ENCODE measurements at places on chromosomes 3 and 15.

DNA sequence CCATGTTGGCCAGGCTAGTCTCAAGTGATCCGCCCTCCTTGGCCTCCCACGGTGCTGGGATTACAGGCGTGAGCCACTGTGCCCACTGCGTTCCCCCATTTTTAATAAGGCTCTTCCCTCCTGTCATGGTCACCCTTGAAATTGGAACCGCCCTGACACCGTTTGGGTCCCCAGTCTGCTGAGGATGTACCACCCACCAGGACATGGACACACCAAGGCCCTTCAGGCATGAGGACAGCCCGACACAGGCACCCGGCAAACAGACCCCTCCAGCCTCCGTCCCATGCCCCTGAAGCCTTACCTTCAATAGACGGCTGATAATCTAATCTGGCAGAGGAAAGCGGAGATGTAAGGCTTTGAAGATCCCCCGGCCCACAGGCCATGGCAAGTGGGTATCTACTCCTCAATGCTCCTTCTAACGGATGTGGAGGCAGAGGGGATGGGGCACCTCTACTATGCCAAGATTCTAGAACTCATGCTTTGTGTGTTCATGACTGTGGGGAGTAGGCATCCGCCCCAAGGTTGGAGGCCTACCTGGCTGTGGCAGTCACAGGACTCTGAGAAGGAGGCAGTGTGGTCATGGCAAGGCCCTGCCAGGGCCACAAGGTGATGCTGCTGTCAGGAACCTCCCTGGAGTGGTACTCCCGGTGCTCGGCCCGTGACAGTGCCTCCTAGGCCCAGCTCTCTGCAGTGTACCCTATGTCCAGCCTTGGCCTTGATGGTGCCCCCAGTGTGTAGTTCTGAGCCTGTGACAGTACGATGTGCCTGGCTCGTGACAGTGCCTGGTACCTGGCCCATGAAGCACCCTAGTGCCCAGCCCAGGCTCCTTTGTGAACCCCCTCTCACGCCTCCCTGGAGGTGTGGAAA, 18.6 kb upstream of the PRSS50 start:
- no peak for DNase-seq

DNA sequence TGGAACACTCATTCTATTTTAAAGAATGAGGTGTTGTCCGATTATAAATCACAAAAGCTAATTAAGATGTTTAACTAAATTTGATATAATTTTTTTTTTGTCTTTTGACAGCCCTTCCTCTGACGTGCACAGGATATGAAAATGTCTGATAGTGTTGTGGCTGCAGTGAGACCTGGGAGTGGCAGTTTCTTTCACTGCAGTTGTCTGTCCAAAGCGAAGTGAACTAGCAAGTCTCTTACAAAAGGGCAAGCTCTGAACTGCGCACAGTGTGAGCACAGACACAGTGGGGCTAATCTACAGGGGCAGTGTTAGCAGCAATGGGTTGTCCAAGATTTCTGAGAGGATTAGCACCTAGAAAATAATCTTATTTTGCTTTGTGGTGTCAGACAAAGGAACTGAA, 29.1 kb upstream of the MYRIP start:
- DNase-seq: no peak

- DNase-seq: no peak
Observed at GRCh38 chr3:66662894-66663293, 162.1 kb upstream of the LRIG1 start.

DNA sequence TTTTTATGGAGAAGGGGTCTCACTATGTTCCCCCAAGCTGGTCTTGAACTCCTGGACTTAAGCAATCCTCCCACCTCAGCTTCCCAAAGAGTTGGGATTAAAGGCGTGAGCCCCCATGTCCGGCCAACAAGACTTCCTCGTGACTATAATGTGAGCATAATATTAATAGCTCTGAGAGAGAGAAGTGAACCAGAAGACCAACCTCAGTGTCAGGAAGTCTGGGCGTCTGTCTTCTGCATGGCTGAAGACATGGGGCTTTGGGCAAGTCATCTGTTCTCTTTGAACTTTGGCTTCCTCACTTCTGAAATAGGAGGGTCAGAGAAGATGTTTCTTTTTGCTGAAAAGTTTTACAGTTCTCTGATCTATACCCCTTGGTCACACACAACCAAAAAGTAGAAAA, 92.1 kb downstream of the SLC49A4 start:
- DNase-seq: no peak

- no peak for DNase-seq
Observed at GRCh38 chr3:61065451-61066011, 185.7 kb downstream of the FHIT start.

GRCh38 chr15:25883463-25884259, 20.5 kb upstream of the ATP10A start:
- DNase-seq: no peak

- DNase-seq: peak; percentile 63
Observed at GRCh38 chr3:9976721-9977709, 9.6 kb downstream of the EMC3 start.

GRCh38 chr3:42590989-42591756, 513 bp downstream of the SS18L2 start:
- DNase-seq: peak; percentile 45

GRCh38 chr3:175386630-175387029, 527.5 kb downstream of the NAALADL2 start:
- no peak for DNase-seq

- peak; percentile 29 for DNase-seq
Observed at GRCh38 chr3:46300461-46300789, 53.5 kb upstream of the CCR2 start.

DNA sequence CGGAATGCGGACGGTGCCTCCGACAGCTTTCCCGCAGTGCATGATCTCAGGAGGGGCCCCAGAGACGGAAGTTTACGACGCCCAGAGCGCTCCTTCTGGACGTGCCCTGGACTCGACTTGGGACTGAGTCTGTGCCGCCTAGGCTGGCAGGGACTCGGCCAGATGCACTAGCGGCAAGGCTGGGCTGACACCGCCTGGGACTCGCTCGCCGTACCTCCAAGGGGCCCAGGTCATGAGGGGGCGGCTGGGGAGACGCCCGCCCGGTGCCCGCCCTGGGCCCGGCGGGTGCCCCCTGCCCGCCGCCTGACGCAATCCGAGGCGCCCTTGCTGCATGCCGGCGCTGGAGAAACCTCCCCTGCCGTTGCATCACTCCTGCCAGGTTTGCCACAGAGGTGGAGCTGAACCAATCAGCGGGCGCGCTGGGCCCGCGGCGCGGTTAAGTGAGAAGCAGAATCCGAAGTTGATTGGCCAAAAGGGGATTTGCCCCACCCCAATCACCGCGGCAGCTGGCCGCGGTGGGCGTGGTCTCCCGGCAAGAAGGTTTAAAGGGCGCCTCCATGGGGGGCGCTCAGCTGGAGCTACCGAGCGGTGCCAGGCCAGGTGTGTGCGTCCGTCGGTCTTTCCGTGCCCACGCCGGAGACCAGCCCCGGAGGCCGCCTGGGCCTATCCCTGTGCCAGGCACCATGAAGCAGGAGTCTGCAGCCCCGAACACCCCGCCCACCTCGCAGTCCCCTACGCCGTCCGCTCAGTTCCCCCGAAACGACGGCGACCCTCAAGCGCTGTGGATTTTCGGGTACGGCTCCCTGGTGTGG, at the start of gene CHAC1:
Gene CHAC1, plus strand, starts transcription at position 571 of the 812 bp plus-strand sequence. Its CDS starts 113 bp downstream, at position 684.
- peak; percentile 95 for DNase-seq

DNA sequence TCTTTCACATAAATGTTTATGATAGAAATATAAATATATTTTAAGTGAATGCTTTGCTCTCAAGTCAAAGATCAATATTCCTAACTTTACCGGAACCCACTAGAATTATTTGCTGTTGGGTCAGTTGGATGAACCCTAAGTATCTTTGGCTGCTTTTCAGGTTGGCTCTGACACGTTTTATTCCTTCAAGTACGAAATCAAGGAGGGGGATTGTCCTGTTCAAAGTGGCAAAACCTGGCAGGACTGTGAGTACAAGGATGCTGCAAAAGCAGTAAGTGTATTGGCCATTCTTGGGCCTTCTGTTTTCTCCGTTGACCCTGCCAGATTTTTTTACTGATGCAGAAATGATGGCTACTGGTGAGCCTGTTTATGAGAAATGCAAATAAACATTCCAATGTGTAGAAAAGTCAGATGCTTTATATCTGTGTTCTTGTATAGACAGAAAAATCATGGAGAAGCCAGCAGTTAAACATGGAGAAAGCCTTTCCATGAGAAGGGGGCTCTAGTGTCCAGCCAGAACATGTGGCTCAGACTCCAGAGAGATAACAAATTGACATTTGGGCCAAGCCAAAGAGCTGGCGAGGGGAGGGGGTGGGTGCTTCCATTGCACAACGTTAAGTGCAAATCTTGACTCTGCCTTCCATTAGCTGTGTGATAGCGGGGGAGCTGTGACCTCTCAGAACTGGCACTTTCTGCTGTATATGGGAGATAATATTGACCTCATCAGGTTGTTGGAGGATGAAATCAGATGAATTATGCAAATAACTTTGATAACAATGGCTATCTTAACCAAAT, 3.0 kb downstream of the KNG1 start:
- no peak for DNase-seq

DNA sequence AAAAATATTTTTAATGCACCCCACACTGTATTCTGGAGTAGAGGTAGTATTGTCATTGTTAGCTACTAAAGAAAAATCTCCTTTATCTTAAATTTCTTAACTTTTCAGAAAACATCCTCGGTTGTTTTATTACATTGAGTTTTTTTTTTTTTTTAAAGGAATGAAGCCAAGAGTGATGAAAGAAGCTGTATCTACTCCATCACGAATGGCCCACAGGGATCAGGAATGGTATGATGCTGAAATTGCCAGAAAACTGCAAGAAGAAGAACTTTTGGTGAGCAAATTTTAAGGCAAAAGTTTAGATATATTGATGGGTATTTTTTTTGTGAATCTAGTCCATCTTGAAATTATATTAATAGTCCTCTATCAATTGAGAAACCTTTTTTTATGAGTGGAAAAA, 49.7 kb upstream of the UTS2B start:
- DNase-seq: no peak

DNA sequence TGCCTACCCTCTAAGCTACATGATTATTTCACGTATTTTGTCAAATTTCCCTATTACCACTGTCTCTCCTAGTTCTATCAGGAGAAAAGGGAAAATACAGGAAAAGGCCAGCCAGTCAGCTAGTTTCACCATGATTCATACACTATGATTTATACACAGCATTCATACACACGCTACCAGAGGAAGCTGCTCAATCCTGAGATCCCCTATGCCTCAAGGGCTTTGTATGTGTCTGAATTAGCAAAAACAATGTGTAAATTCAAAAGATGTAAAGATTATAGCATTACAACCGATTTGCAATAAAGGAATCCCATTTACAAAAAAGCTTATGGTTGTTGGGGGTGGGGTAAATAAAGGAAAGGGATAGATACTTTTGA, 3.1 kb upstream of the ACKR4 start:
- DNase-seq: no peak

GRCh38 chr3:196666001-196666867, 26.7 kb downstream of the NRROS start:
- DNase-seq: no peak

DNA sequence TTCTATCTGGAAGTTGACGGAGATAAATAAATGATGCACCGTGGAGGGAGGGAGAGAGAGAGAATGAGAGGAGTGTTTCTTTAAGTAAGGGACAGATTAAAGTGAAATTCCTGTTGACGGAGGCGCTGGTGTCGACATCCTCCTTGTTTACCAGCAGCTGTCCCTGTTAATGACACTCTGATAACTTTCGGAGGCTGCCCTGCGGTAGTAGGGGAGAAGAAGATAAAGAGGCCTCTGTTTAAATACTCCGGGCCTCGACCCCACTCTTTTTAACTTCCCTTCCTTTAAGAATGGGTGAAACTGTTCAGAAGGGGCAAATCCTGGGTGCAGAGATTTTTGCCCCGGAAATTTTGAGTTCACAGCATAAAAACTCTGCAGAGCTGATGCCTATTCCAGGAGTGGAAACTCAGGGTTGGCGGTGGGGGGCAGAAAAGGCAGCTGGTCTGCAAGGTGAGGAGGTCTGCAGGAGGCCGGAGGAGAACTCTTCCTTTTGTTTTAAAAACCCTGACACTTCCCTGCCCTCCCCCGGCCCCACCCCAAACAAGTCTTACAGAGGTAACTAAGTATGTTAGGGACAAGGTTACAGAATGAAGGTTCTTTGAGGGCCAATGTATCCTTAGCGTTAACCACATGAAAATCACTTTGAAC, 276.6 kb upstream of the NR2F2 start:
- no peak for DNase-seq

GRCh38 chr3:59313365-59313764, 263.5 kb upstream of the CFAP20DC start:
- DNase-seq: no peak

DNA sequence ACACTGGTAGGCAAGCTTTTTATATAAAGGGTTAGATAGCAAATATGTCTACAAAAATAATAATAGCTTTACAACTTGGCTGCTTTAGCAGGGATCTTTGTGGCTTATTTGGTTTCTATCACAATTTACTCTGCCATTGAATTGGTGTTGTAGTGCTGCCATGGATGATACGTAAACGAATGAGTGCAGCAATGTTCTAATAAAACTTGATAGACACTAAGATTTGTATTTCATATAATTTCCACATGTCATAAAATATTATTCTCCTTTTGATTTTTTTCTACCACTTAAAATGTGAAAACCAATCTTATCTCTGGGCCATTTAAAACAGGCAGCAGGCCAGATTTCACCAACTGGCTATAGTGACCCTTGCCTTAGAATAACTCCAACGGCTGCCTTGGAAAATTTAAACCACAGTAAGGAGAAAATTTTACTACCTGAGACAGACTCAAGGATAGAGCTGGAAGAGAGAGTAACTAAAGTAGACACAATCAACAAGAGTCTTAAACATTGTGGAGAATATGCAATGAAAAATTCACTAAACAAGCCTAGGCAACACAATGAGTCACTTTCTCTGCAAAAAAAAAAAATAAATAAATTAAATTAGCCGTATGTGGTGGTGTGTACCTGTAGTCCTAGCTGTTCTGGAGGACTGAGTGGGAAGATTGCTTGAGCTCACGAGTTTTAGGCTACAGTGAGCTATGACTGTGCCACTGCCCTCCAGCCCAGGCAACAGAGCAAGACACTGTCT, 8.1 kb downstream of the NPHP3 start:
- no peak for DNase-seq

GRCh38 chr3:45204136-45204535, 22.0 kb downstream of the TMEM158 start:
- DNase-seq: no peak

DNA sequence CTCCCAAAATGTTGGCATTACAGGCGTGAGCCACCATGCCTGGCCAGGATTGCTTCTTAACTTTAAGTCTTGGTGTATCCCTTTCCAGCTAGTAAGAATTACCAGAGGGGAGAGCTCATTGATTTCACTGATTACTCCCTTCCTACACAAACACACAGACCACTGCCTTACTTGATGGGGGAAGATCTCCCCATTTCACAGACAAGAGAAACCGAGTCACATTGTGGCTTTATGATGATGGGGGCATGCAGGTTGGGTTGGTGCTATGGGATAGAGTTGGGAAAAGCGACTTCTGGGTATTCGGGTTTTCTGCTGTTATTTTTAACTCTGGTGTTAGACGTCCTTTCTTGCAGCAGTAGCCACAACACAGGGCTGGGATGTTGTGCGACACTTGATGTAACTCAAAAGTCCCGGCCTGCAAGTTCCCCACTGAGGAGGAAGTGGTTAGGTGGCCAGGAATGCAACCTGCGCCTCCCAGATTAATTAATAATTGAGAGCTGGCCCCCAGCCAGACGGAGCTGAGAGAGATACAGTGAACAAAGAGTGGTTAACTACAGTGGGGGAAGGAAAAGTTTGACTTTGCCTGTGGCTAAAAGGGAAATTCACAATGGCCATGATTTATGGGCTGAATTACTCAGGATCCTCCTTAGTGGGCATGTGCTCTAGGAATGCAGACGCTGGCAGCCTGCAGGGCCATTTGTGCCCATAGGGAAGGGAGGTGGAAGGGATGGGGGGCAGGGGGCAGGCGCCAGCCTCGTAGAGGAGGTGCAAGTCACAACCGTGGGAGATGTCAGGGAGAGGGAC, 63.6 kb downstream of the SMAD6 start:
- DNase-seq: peak; percentile 91

All from ureter (tissue), 1 donor.